Suppressor macrophage treated with lipopolysaccharide for 4 hours (primary cell): ENCODE measurements at places on chromosomes 12 and 14.

DNA sequence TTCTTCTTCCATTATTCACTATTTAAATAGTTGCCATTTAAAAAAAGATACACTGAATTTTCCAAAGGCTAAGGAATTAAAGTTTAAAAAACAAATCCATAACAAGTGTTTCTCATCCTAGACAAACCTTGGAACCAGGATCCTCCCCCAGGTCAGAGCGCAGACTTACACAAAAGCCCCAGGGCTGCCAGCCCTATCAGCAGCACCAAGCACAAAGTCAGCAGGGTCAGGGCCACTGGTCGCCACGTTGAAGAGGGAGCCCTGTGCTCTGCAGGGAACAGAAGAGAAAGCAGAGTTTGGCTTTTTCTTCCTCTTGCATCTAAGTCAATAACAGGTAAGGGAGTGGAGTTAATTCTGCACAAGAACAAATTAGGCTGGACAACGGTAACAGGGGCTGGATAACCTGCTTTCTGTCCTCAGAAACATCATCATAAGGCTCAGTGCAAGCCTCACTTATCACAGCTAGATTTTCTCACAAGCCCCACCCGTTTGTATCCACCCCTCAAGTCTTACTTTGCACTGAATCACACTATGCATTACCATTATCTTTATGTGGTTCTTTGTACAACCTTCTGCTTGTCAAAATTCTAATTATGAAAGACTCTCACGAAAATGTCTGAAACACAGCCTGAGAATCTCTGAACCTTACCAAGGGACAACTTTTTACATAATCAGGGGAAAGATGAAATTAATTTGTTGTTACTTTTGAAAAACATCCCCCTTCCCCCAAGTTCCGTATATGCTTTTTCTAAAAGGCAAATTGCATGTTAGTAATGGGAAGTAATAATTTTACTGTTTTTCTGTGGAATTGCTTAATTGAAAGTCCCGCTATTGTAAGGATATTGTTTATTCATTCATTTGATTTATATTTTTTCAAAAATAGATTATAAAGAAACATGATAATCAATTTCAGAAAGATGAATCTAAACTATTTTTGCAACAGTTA lies 9.6 kb downstream of the CLEC1A start:
- no peak for DNase-seq

DNA sequence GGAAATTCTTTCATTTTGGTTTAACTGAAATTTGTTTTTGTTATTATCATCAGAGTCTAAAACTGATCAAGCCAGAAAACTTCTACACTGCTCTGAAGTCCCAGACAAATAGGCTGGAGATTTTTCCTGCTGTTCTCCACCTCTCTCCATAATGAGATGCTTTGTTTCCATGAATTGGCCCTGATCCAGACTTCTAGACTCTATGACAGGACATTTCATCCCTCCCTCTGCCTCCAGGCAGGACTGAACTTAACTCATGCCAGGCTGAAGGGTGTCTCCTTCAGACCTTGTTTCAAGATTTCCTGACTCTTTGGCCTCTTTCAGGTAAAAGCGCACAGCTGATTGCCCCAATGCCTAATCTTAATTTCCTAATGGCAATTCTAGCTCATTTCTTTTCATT lies 69.1 kb upstream of the HOXC13 start:
- no peak for DNase-seq

- DNase-seq, result no peak
Observed at GRCh38 chr14:78088916-78089315, 81.3 kb upstream of the NRXN3 start.

- no peak for DNase-seq
Observed at GRCh38 chr12:90938451-90938850, 16.5 kb downstream of the CCER1 start.

DNA sequence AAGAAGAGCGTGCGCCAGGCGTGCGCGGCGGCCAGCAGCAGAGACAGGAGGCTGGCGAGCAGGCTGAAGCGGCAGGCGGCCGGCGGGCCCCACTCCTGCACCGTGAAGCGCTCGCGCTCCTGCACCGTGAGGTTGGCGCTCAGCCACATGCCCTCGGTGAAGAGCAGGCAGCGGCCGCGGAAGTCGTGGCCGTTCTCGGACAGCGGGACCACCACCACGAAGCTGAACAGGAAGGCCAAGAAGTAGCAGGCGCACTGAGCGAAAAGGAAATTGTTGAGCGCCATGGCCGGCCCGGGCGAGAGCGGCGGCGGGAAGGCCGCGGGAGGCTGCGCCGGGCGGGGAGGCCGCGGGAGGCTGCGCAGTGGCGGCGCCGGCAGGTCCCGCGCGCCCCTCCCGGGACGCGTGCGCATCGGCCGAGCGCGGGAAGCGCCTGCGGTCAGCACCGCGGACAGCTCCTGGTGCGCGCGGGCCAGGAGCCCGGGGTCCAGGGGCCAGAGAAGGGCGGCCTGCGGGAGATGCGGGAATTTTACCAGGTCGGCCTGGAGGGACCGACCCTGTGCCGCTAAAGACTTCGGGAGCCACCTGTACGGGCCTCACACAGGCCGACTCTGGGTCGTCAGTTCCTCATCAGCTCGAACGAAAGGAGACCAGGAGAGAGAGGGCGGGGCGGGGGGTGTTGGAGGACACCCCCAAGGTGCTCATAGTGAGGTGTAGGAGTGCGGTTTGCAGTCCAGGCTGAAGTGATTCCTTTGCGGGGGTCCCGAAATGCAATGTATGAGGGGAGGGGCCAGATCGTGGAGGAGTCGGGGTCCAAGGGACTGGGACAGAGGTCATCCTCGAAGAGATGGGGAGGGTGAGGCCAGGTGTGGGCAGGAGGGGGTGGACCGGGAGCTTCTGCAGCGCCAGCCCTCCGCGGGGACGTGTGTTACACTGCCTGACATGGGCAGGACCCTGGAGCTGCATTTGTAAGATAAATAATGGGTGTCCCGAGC lies at the start of gene TMEM179:
TMEM179 (minus strand) TSS at position 315 of the 992 bp plus-strand sequence; CDS start at position 284, 31 bp downstream.
- DNase-seq, result peak; percentile 3

DNA sequence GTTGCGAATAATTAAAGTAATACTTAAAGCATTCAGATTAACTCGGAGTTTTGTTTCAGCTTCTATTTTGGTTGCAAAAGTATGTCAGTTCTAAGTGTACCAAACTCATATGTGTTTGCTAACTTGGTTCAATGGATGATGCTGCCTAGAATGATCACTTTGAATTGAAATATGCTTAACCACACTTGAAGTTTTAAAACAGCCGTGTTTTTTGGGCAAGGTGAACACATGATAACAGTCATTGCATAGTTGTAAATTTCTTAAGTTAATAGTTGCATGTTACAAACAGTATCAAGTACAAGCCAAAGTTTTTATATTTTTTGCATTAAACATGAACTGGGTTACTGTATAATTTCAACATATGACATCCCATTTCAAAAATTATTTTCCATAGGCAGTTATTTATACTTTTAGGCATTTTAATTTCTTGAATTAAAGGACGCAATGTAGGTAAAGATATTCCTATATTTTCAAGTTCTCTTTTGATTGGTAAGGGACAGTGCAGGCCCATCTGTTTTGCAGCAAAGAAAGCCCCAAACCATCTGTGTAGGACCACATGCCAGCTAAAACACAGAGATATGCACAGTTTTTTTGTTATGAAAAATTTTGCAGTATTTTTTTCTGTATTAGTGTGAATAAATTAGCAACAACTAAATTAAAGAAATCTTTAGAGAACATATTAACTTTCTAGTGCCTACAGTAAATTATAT lies 575.5 kb downstream of the PRKD1 start:
- DNase-seq, result no peak

DNA sequence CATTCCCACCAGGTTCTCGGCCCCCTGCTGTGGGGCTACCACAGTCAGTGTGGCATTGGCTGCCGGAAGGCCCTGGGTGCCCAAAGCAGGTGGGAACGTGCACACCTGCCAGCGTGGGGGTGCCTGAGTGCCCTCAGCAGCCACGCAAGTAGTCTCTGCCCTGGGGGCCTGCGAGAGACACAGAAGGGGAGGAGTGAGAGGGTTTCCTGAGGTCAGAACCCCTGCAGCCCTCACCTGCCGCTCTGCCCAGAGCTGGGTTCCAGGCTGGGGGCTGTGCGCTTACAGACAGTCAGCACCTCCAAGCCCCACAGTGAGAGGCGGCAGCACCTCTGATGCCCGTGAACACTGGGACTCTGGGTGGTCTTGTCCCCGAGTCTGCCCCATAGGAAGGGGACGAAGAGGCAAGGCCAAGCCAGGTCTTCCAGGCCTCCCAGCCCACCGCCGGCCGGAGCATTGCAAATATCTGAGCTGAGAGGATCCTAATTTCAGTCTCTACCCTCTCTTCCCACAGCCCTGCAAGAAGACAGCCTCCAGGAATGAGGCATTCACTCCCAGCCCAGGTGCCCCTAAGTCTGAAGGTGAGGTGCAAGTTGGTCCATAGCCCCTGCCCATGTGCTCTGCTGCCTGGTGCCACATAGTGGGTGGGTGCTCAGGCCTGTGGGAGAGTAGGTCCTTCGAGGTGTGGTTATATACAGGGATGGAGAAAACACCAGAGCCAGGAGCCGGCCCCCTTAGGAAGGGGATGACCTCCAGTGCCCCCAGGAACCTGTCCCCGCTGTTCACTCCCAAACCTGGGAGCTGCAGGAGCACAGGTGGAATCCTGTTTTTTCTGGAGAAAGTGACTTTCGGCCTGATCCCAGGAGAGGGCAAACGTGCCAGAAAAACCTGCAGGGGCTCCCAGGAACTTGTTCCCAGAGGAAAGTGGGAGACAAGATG lies 291.1 kb upstream of the RTL1 start:
- no peak for DNase-seq

GRCh38 chr12:19220852-19221466 lies 91.4 kb downstream of the PLEKHA5 start:
- no peak for DNase-seq

GRCh38 chr12:6852651-6853354 lies 853 bp downstream of the USP5 start:
- no peak for DNase-seq

- no peak for DNase-seq
Observed at GRCh38 chr12:50147281-50147680, 19.9 kb downstream of the CERS5 start.

DNA sequence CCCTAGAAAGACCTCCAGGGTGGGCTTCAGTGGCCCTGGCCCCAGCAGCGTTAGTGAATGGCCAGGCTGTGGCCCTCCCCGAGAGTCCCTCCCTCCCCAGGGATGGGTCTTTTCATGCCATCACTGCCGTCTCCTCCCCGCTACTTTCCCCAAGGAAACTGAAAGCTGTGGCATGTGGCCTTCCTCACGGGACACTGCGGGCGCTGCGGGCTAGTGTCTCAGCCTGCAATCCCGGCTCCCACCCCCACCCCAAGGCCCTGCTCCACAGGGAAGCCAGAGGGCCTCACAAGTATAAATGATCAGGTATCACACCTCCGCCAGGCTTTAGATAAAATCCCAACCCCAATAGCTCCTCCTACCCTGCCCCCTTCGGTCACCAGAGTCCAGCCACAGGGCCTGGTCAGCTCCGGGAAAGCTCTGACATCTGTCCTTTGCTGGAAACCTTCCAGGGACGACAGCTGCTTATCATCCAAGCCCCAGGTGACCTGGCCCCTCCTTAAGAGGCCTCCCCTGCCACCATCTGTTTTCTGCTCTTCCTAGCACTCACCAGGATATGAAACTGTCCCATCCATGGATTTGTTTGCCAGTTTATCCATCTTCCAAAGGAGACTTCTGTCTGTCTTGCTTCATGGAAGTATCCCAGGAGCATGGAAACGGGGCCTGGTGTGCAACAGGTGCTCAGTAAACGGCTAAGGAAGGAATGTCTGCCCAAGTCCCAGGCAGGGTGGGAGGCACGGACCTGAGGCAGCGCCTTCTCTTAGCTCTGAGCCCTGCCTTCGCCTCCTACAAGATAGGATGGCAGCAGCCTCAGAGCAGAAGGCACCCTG lies 31.6 kb downstream of the CCDC85C start:
- DNase-seq, result no peak

GRCh38 chr12:65335021-65335714 lies 56.7 kb downstream of the MSRB3 start:
- DNase-seq, result peak; percentile 7

DNA sequence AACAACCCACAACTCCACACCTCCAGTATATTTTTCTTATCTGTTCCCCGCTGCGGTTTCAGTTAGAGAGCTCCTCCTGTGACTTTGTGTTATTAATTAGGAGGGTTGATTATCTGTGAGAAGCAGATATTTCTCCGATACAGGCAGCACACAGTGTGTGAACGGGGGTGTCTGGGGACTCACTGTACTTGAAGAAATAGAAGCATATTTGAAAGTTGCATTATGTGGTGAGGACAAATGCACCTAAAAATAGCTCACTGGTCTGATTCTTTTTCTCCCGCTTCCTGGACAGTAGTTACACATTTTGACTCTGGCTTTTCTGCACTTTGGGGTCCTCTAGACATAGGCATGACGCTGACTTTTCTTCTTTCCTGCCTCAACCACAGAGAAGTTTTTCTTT lies 277.7 kb downstream of the VRK1 start:
- no peak for DNase-seq

DNA sequence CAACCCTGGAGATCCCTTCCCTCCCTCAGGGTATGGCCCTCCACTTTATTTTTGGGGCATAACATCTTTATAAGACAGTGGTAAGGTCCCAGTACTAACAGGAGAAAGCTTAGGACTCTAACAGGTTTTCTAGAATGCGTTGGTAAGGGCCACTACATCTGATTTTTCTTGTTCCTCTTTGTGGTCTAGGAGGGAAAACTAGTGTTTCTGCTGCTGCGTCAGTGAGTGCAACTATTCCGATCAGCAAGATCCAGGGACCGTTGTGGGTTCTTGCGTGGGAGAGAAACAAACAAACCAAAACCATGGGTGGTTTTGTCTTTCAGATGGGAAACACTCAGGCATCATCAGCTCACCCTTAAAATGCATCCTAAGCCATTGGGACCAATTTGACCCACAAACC lies 123.6 kb upstream of the SLC16A7 start:
- DNase-seq, result peak; percentile 90

DNA sequence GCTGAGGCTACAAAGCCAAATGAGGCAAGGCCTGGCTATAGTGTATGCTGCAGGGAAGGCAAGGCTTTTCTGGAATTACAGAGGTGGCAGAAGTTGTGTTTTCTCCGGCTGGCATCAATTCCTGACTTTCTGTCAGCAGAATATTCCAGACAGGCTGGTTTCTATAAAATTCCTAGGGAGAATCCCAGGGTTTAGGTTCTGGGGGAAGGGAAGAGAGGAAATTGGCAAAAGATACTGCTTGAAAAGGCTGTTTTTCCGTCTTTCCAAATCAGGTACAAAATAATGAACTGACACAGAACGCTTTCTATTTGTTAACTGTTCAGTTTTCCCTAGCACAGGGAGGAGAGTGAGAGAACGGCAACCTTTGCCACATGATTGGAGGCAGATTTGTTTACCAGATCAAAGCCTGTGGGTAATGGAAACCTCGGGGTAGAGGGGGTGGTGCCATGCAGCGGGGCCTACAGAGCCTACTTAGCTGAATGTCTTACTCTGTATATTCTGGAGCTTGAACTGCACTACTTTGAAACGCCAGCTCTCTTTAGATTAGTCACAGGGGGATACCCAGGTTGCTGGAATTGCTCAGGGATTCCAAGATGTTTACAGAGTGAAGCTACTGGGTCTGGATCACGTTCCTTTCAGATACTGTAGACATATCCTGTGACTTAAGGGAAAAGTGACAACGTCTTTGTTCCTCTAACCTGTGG lies 65.8 kb upstream of the DACT1 start:
- no peak for DNase-seq

GRCh38 chr14:94031883-94032279 lies 5.7 kb downstream of the OTUB2 start:
- DNase-seq, result no peak
